Natural killer cell treated with Interleukin-12 subunit alpha and Interleukin-12 subunit beta and Interleukin-15 and Interleukin-18, amount 100 ng/mL, for 72 hours (primary cell): ENCODE measurements at places on chromosomes 11 and 22. TPM values are rescaled to one million over a fixed set of nuclear protein-coding genes. Genes with fewer than 3 reads are reported as not detected.
A peak's percentile ranks its signal among the peaks of the same experiment; 100 is the strongest.

The ACRV1 gene
- total RNA-seq = not detected

The CRY2 gene
- 22.8 TPM for total RNA-seq

The BDNF gene
- total RNA-seq = not detected

The IGLL1 gene
- total RNA-seq = not detected

The SAA1 gene
- not detected for total RNA-seq

The ASCL2 gene
- 5.3 TPM for total RNA-seq

The OR52H1 gene
- total RNA-seq = not detected

The SLC29A2 gene
- total RNA-seq = 13.6 TPM

The ARHGAP8 gene
- total RNA-seq = 0.64 TPM

DNA sequence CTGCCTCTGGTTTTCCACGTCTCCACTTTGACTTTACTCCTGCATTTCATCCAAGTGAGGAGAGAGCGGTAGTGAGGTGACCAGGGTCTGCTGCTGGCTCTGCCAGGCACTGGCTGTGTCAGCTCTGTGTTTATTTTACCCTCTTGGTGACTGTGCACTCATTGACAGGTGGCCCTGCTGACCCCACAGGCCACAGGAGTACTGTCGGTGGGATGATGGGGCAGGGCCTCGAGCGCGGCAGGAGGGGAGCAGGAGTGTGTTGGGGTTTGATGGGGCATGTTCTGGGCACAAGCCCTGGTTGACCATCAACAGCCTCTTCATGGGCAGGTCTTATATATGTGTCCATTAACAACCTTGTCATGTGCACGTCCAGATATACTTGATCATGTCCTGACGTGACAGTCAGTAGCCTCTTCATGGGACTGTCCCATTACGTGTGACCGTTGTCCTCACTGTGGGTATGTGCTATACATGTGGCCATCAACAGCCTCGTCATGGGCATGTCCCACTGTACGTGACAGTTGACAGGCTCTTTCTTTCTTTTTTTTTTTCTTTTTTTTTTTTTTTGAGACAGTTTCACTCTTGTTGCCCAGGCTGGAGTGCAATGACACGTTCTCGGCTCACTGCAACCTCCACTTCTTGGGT is 31.4 kb upstream of the ACR start:
- peaks cover 3% of the 10 kb centered on the region for H3K27me3 ChIP-seq
- peaks cover 2% of the 10 kb centered on the region for H3K4me1 ChIP-seq
- no peak for DNase-seq
- no peak overlapping the region for H3K4me3 ChIP-seq
- H3K36me3 ChIP-seq = no peaks in the 10 kb centered on the region

- H3K27ac ChIP-seq = peak overlapping the region; percentile 65
- no peak for DNase-seq
- H3K4me1 ChIP-seq = peaks cover 24% of the 10 kb centered on the region
These were observed 68.9 kb upstream of the EED start for GRCh38 chr11:86175626-86176025.

DNA sequence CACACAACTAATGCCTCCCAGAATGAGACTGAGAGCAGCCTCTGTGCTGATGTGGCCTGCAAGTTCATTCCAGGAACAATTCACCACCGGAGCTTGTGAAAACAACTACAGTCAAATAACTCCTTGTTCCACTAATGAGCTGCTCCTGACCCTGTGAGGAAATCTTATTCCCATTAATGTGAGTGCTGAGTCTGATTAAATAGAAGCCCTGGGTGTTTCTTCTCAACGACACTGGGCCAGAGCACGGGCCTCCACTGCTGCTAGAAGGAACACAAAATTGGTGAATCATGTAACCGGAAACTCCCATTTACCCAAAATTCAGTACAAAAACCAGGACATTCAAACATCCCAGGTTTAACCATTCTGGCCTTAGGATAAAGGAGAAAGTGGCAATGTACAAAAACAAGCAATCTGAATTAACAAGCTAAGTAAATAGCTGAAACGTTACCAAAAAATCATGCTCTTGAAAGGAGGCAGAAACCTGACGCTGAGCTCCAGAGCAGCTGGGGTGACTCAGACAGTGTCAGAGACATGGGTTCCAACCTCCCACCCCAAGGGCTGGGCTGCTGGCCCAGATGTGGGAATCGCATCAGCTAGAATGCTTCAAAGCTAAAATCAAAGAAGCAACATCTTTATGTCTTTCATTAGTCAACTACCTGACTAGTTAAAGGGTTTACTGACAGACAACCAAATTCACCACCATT is 26.7 kb downstream of the SERGEF start:
- DNase-seq = no peak
- no peak overlapping the region for H3K4me3 ChIP-seq
- peaks cover 20% of the 10 kb centered on the region for H3K36me3 ChIP-seq
- H3K27me3 ChIP-seq = no peaks in the 10 kb centered on the region

DNA sequence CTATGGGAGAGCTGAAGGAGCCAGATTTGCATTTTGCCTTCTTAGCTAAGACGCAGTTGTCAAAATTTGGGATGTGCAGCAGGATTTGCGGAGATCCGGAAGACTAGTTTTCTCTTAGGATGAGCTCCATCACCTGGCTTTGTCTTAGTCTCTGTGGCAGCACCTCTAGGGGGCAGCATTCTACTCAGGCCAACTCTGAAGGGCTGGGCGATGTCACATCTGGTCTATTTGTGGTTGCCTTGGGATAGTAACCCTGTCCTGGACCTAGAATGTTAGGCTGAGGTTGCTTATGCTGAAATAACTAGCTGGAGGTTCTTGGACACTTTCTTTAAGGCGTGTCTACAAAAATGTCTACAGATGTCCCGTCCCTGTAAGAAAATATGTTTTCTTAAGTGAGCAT is 116.2 kb downstream of the FAT3 start:
- H3K4me3 ChIP-seq = no peak overlapping the region
- no peak for DNase-seq
- H3K27me3 ChIP-seq = no peaks in the 10 kb centered on the region
- H3K27ac ChIP-seq = no peak overlapping the region
- H3K4me1 ChIP-seq = no peaks in the 10 kb centered on the region
- no peaks in the 10 kb centered on the region for H3K36me3 ChIP-seq

GRCh38 chr11:24348908-24349307 is 147.9 kb upstream of the LUZP2 start:
- H3K36me3 ChIP-seq = peaks cover 3% of the 10 kb centered on the region
- H3K27me3 ChIP-seq = no peaks in the 10 kb centered on the region
- H3K27ac ChIP-seq = no peak overlapping the region
- no peaks in the 10 kb centered on the region for H3K4me1 ChIP-seq
- H3K4me3 ChIP-seq = no peak overlapping the region
- DNase-seq = no peak

DNA sequence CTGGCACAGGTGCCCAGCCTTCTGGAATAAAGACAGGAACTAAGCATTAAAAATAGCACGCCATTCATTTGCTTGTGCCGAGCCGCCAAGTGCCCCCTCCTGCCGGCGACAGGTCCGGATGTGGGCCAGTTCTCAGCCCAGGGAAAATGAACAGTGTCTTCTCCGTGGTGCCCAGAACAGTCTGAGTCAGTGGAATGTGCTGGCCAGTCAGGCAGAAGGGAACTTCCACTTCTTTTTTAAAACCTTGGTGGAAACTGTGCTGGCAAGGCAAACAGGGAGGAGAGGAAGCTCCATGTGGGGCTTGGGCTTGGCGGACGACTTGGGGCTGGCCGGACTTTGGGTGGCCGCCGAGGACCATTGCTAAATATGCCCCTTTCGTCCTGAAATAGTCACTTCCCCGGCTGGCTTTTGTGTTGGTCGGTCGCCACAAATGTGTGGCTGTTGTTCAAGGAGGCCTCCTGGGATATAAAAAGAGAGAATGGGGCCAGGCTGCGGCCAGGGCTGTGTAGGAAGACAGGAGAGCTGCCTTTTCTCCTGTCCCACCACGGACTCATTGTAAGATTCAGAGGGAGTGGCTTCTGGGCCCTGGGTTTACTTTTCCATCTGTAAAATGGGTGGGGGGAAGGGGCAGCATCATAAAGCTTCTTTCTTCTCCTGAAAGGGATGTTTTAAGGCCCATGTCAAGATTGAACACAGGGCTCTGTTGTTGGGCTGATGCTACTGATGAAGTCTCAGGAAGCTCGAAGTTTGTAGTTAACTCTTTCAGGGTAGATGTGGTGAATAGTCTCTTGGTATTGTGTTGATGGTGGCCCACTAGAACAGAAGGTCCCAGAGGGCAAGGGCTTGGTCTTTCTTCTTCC is 101.0 kb downstream of the PTPRJ start:
- no peak for DNase-seq
- peak overlapping the region; percentile 67 for H3K4me3 ChIP-seq
- no peaks in the 10 kb centered on the region for H3K27me3 ChIP-seq
- peaks cover 54% of the 10 kb centered on the region for H3K4me1 ChIP-seq
- H3K27ac ChIP-seq = peak overlapping the region; percentile 69
- H3K36me3 ChIP-seq = peaks cover 6% of the 10 kb centered on the region

DNA sequence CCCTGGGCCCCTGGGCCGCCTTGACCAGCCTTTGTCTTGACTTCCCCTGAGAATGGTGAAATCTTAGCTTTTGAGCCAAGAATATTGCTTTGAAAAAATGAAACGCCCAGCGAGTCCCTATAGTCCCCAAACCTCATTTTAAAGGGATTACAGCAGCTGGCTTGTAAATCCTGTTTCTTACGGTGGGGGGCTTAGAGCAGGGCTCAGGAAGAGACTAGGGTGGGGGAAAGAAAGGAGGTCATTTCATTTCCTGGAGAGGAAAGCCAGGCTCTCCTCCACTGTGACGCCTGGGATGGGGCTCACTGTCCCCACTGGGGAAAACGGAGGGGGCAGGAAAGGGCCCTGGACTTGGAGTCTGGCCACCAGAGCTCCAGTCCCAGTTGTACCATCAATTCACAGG is 72.2 kb upstream of the ALX4 start:
- no peaks in the 10 kb centered on the region for H3K36me3 ChIP-seq
- H3K4me1 ChIP-seq = no peaks in the 10 kb centered on the region
- no peak for DNase-seq
- no peak overlapping the region for H3K27ac ChIP-seq
- H3K27me3 ChIP-seq = peaks cover 38% of the 10 kb centered on the region

DNA sequence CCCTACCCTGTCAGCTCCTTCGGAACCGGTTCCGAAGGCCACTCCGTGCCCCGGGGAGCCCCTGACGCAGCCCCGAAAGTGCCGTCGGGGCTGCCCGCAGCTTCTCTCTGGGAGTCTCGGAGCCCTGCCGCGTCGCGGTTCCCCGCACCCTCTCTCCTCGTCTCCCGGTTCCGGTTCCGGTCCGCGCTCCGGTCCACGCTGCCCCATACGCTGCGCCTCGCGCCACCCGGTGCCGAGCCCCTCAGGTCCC is 618 bp downstream of the MTA2 start:
- DNase-seq = peak; percentile 68
- H3K4me1 ChIP-seq = peaks cover 56% of the 10 kb centered on the region
- peak overlapping the region; percentile 91 for H3K4me3 ChIP-seq
- H3K36me3 ChIP-seq = peaks cover 46% of the 10 kb centered on the region
- peak overlapping the region; percentile 89 for H3K27ac ChIP-seq

- peaks cover 11% of the 10 kb centered on the region for H3K27me3 ChIP-seq
- H3K4me1 ChIP-seq = no peaks in the 10 kb centered on the region
- no peak for DNase-seq
- H3K4me3 ChIP-seq = no peak overlapping the region
These were observed 51.8 kb downstream of the SYN3 start for GRCh38 chr22:33006220-33006954.

GRCh38 chr11:130112071-130112830 is 42.6 kb downstream of the APLP2 start:
- no peak overlapping the region for H3K27ac ChIP-seq
- H3K36me3 ChIP-seq = peaks cover 23% of the 10 kb centered on the region
- no peaks in the 10 kb centered on the region for H3K27me3 ChIP-seq
- no peak for DNase-seq
- H3K4me1 ChIP-seq = peaks cover 25% of the 10 kb centered on the region
- H3K4me3 ChIP-seq = no peak overlapping the region

DNA sequence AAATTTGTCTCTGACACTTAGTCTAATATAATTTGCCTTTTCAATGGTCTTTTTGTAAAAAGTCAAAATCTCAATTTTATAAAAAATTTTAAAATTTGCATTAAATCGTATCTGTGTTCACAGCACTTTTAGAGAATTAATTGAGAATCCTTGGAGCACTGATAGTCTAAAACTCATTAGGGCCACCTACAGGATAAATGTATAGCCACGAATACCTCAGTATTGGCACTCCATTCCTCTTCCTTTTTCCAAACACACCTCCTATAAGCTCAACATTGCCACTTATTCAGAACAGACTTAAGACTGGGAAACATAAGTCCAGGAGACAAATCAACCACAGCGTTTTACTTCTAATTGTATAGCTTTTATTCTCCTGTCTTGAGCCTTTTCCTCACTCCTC is 776.0 kb upstream of the ARHGAP42 start:
- no peaks in the 10 kb centered on the region for H3K4me1 ChIP-seq
- no peaks in the 10 kb centered on the region for H3K27me3 ChIP-seq

DNA sequence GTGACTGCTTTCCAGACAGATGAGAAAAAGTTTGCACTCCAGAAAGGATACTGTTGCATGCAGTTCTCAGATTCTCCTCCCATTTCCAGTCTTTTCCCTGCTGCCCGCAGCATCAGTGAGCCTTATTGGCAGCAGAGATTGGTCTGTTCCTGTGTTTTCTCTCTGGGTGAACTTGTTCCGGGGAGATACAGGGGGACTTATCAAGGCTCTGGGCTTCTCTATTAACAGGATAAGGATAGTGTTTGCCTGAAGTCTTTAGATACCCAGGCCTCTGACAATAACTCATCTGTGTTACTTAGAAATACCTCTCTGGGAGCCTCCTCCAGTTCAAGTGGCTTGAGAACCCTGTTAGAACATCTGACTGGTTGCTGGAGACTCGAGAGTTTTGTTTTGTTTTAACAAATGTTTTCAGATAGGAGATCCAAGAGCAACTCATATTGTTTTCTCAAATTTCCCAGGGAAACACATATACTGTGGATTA is 154.7 kb downstream of the BLID start:
- DNase-seq = no peak
- H3K36me3 ChIP-seq = no peaks in the 10 kb centered on the region
- no peak overlapping the region for H3K27ac ChIP-seq
- H3K4me1 ChIP-seq = no peaks in the 10 kb centered on the region
- H3K4me3 ChIP-seq = no peak overlapping the region

DNA sequence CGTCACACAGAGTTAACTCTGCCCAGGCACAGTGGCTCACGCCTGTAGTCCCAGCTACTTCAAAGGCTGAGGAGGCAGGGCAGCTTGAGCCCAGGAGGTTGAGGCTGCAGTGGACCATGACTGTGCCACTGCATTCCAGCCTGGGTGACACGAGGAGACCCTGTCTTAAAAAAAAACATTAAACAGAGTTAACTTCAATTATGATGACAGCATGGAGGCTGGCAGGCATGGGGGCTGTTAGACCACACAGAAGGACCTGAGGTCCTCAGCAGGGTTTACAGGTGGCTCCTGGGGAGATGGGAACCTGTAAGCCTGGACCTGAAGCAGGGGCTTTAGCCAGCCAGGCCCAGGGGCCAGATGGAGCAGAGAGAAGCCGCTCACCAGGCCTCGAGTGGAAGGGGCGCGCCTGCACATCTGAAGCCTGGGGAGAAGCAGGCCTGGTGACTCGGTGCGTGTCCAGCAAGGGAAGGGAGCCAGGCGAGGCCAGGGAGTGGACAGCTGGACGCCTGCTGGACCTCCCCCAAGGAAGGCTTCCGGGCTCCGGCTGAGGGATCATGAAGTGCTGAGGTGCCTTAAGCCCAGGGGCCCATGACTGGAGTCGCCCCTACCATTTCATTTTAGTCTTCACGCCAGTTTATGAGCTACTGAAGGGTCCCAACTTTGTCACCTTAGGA is 25.3 kb downstream of the RPUSD4 start:
- no peak overlapping the region for H3K27ac ChIP-seq
- no peaks in the 10 kb centered on the region for H3K36me3 ChIP-seq
- peaks cover 12% of the 10 kb centered on the region for H3K4me1 ChIP-seq
- no peaks in the 10 kb centered on the region for H3K27me3 ChIP-seq

GRCh38 chr22:30314915-30315314 is 11.8 kb downstream of the TBC1D10A start:
- no peaks in the 10 kb centered on the region for H3K27me3 ChIP-seq
- H3K36me3 ChIP-seq = no peaks in the 10 kb centered on the region
- DNase-seq = peak; percentile 76
- peak overlapping the region; percentile 59 for H3K4me3 ChIP-seq
